ENCODE measurements at places on chromosomes 3 and 15. TPM values are rescaled to one million over a fixed set of nuclear protein-coding genes. Genes with fewer than 3 reads are reported as not detected.

Gene ECT2
- 35.5 TPM for polyA plus RNA-seq

Gene HES1
- 91.5 TPM for polyA plus RNA-seq

Gene IQCF5
- not detected for polyA plus RNA-seq

- no peak for DNase-seq
Measured at GRCh38 chr15:33236841-33237509, 42.5 kb upstream of the FMN1 start.

GRCh38 chr15:57649138-57649537, 57.4 kb upstream of the POLR2M start:
- no peak for DNase-seq

Gene UROC1
- polyA plus RNA-seq: 0.27 TPM

- DNase-seq: no peak
Measured at GRCh38 chr3:129045675-129046036, 14.9 kb upstream of the GP9 start.

DNA sequence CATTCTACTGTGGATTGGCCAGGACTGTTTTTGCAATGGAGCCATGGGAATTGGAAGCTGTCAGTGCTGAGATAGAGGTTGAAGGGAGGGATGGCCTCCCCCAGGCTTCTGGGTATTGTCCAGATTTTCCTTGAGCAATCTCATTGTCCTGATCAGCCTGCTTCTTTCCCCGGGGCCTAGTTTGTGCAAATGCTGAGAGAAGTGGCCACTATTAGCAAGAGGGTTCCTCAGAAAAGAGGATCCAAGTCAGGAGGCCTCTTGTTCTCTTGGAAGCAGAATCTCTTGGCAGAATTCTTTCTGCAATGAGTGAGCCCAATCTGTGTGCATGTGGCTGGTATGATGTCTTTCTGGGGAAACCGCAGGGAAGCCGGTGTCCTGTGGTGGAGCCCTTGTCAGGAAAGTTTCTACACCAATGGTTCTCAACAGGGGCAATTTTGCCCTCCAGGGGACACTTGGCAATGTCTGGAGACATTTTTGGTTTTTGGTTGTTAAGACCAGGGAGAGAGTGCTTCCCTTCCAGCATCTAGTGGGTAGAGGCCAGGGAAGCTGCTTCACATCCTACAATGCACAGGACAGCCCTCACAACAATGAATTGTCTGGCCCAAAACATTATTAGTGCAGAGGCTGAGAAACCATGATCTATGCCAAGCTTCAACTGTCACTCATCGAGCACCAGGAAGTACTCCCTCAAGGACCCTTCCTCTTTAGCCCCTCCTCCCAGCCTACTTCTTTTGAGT, 2.0 kb downstream of the LIPC start:
- no peak for DNase-seq

- no peak for DNase-seq
Measured at GRCh38 chr3:104742044-104742443, 624.7 kb upstream of the ALCAM start.

Gene DOCK3
- polyA plus RNA-seq: 0.78 TPM

- DNase-seq: peak; percentile 83
Measured at GRCh38 chr15:74695597-74696397, at the start of gene EDC3. Gene EDC3, minus strand, starts transcription at chr15:74696024. Its CDS starts 20,900 bp downstream, at chr15:74675124.

DNA sequence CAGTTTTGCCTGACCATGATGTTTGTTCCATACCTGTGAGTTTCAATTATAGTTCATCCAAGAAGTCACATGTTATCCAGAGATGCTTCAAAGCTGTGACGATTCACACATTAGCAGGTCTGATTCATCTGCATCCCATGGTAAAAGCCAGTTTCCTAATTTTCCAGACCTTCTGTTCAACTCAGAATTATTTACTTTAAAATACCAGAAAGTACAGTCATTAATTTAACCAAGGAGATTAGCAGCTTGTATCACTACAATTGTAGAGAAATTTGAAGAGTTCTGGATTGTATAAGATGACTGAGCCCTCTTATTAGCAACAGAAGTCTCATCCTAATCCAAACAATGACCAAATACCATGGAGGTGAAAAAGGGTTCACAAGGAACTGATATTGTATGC, 76.1 kb upstream of the THBS1 start:
- DNase-seq: no peak

- no peak for DNase-seq
Measured at GRCh38 chr3:122930063-122930997, 97.2 kb downstream of the SEMA5B start.

GRCh38 chr3:126060613-126061145, 23.2 kb downstream of the SLC41A3 start:
- no peak for DNase-seq

DNA sequence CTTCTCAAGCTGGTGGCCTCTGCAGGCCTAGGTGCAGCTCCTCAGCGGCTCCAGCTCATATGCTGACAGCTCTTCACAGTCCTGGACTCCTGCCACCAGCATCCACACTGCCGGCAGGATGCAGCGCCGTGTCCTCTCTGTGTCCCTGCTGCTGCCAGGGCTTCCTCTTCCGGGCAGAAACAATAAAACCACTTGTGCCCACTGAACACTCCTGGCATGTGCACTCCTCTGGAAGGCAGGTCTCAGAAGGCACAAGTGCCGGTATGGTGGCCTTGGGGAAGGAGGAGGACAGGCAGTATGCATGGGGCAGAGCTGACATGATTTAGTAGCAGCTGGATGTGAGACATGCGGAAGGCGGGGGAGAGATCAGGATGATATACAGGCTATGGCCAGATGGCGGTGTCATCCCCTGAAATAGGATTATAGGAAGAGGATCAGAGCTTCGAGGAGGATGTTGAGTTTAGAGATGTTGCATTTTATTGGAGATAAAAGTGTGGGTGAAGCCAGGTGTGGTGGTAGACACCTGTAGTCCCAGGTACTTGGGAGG, 7.5 kb upstream of the MAN2A2 start:
- DNase-seq: no peak
